ENCODE measurements at places on chromosomes 13 and 19. TPM values are rescaled to one million over a fixed set of nuclear protein-coding genes. Genes with fewer than 3 reads are reported as not detected.

The NBEA gene
- polyA plus RNA-seq, result 2.2 TPM

The NKG7 gene
- polyA plus RNA-seq, result 9.1 TPM

The PMIS2 gene
- not detected for polyA plus RNA-seq

The SEMA6B gene
- 34.5 TPM for polyA plus RNA-seq

The RNF225 gene
- polyA plus RNA-seq, result not detected

The KCNN4 gene
- 2.4 TPM for polyA plus RNA-seq

The MCF2L gene
- polyA plus RNA-seq, result 53.4 TPM

The NCAN gene
- polyA plus RNA-seq, result not detected

The RGL3 gene
- polyA plus RNA-seq, result 12.9 TPM

The GJB2 gene
- 2.4 TPM for polyA plus RNA-seq

The SERPINE3 gene
- polyA plus RNA-seq, result 0.07 TPM

The KLK14 gene
- 0.20 TPM for polyA plus RNA-seq

The SHISA7 gene
- 0.11 TPM for polyA plus RNA-seq
